ENCODE measurements at places on chromosomes 2 and 18.

GRCh38 chr18:27033722-27034121 is 151.4 kb downstream of the CHST9 start:
- DNase-seq, result no peak

DNA sequence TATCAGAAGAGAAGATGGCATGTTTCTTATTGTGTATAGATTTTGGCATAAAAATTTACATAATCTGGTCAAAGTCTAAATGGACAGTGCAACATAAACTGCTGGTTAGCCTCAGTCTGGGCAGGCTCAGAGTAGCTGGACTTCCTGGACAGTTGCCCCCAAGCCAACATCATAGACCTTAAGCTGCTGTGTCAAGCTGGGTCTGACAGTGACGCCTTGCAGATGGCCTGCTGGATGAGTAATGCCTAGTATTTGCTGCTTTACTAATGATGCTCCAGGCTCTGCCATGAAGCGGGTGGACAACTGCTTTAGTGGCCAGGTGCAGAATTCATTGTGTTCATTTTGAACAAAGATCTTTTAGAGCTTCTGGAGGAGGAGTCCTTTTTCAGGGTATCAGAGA is 603.7 kb upstream of the ZEB2 start:
- DNase-seq, result no peak

DNA sequence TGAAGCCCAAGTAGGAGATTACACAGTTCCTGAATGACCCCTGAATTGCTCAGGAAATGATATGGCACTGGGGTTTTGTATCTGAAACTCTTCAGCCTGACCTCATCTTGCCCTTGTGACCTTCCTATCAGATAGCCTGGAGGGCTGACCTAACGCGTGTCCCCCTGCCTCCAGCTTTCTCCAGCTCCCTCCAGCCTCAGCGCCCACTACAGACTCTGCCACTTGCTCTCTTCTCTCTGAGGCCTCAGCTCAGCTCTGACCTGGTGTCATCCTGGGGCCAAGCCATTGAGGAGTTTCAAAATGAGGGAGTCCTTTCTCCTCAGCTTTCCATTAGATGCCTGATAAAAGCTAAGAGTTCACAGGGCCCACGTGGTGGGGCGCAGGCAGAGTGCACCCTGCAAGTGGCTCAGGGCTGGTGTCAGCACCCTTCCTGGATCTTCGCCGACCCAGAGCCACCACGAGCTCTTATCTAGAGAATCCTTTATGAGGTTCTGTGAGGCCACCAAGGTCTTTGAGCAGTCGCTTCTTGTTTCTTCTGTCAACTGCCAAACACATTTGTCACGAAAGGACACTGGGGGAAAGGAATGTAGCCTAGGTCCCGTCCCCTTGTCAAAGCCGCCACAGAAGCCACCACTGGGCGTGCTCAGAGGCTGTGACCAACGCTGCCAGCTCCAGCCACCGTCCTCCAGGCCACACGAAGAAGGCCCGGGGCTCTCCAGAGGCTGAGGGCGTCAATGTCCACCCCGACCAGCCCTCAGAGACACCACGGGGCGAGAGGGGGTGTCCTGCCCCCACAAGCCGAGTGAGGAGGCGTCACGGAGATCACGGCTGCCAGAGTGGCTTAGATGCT is 131.3 kb upstream of the GPC1 start:
- DNase-seq, result peak; percentile 47

DNA sequence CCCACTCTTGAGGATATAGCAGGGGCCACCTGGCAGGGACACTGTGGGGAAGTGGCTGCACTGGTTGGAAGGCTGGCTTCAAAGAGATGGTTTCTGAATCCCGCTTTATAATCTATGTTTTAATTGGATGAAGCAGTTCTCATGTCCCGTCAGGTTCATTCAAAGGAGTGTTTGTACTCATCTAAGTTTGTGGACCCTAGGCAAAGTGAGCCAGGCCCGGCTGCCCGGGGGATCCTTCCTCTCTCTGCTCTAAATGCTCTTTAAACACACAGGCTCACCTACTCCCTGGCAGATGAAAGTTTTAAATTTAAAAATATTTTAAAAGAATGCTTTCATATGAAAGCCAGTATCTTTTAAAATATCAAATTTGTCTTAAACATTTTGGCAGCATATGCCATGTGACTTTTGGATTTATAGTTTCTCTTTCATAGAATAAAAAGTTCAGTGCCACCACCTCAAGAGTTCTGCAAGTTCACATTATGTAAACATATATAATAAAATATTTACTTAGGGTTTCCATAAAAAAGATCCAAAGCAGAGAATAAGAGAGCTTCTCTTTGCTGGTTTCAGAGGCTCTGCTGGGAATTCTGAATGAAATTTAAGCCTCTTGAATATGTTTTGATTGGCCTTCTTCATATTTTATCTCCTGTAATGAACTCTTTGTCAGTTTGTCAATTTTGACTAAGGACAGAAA is 143.5 kb upstream of the ALPP start:
- DNase-seq, result no peak

DNA sequence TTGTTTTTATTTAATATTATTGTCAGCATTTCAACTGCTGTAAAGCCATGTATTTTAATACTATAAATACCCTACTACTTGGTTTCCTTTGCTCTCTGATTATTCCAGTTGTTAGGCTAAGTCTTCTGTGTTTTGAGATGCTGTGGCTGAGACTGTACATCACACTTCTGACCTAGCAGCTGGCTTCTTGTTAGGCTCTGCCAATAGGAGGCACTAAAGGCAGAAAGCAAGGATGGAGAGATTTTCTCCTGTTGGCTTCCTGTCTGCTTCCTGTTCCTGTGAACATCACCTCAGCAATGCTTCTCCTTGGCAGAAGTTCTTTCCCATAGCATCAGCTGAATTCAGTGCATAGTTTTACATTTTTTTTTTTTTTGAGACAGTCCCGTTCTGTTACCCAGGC is 68.3 kb upstream of the YPEL5 start:
- DNase-seq, result no peak

DNA sequence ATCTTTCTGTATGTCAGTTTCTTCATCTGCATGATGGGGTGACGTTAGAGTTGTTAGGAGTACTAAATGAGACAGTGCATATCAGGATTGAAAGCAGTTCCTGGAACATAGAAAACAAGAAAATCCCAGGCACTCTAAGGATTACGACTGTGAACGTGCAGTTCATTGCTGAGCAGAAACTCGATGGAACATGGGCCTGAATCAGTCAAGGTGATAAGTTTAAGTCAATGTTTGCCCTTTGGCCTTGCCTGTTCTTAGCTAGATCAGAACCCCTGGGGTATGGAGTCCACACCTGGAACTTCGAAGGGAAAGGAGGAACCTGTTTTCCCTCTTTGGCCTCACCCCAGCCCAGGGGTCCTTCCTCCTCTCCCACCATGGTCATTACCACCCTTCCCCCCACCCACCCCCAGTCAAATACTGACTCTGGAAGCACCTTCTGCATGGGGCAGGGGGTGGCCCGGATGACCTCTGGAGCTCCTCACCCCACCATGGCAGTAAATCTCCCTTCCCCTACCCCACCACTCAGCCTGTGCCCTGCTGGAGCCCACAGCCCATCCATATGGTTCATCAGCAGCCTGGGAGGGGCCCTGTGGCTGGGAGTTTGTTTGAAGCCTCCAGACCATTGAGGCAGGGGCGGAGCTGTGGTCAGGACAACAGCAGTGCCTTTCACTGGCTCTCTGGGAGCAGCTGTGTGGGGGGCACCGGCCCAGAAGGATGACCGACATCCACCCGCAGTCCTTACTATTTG is 164.1 kb downstream of the SMAD7 start:
- peak; percentile 44 for DNase-seq

GRCh38 chr2:214830794-214831346 is 21.4 kb upstream of the BARD1 start:
- DNase-seq, result no peak

DNA sequence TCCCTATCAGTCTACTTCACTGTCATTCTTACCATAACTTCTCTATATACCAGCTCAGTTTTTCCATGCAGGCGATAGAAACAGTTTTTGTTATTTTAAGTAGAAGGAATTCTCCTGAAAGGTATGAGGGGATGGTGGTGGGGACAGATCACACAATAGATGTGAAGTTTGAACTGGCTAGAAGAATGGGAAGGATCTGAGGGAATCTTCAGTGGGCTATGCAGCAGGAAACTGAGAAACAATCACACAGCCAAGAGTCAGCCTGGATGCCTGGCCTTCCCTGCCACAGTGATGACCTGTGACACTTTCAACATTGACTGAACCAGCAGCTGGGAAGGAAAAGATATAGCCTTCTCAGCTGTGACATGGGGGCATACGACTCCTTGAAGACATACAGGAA is 329.1 kb upstream of the GULP1 start:
- no peak for DNase-seq

- no peak for DNase-seq
Measured at GRCh38 chr2:216873573-216873972, 13.7 kb upstream of the TNP1 start.

GRCh38 chr2:99338029-99338585 is 918 bp downstream of the EIF5B start:
- no peak for DNase-seq

DNA sequence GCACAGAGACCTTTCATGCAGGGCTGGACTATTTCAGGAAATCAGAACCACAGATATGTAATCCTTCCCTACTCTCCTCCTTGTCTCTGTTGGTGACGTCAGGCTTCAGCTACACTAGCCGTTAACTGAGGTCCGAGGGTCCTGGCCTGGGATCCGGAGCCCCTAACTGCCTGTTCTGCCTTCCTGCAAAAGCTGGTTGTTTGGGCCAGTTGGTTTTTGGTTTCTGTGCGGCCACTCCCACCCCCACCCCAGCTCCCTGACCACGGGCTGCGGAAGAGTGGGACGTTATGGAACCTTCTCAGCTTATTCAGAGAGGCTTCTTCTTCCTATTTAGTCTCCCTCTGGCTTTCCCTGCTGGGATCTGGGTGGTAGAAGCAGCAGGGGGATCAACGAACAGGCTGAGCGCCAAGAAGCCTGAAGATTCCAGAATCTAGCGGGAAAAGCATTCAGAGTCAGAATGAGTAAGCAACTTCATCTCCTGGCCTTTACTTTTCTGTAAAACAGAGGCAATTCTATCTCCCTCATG is 49.3 kb upstream of the ROCK2 start:
- no peak for DNase-seq
